ENCODE measurements at places on chromosomes 2 and 18.

- no peak for DNase-seq
Measured at GRCh38 chr2:236627841-236628240, 58.2 kb downstream of the ACKR3 start.

GRCh38 chr2:237529452-237530402 lies 36.6 kb upstream of the PRLH start:
- DNase-seq: no peak

DNA sequence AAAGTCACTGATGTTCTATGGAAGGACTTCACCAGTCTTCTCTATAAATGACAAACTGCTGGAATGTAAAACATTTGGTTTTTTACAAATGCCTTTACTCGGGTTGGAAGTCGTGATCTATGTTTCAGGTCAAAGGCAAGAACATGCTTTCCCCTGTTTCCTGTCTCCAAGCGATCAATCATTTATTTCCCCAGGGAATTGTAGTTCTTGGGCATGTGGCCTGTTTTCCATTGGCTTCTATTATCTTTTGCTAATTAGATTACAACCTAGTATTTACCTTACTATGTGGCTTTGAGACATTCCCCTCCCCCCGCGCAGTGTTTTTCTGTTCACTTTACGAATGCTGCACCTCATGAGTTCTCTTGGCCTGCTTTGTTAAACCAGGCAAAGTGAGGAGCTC lies 684.2 kb downstream of the EPHA4 start:
- peak; percentile 35 for DNase-seq

GRCh38 chr2:105498281-105498846 lies 99.5 kb upstream of the FHL2 start:
- DNase-seq: no peak

GRCh38 chr18:13036622-13037320 lies 45.6 kb downstream of the CEP192 start:
- no peak for DNase-seq

- DNase-seq: no peak
Measured at GRCh38 chr2:55073000-55073983, 23.0 kb upstream of the RTN4 start.

DNA sequence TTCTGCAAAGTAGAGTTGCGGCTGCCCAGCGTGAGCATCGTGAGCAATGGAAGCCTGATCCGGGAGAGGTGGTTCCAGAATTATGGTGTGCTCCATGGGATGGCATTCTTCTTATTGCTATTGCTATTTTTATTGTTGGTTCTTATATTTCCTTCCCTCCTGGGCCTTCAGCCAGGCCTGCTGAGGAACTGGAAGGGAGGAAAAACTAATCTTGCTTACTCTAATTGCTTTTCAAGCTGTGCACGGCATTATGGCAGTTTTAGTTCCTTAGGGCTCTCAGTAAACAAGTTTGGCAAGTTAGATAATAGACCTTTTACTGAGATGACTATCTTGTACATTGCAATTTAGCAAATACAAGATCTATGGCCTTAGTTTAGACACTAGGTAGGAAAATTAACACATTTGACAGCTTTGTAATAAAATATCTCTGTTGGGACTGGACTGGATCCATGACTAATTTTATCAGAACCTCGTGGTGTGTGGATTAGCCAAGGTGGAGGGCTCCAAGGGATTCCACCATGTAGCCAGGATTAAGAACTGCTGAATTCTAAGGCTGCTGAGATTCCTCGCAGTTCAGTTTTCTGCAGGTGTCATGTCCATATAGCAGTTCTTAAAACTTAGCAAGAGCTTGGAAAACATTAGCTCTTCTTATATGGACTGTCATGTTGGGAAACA lies 6.0 kb downstream of the RSAD2 start:
- peak; percentile 45 for DNase-seq

DNA sequence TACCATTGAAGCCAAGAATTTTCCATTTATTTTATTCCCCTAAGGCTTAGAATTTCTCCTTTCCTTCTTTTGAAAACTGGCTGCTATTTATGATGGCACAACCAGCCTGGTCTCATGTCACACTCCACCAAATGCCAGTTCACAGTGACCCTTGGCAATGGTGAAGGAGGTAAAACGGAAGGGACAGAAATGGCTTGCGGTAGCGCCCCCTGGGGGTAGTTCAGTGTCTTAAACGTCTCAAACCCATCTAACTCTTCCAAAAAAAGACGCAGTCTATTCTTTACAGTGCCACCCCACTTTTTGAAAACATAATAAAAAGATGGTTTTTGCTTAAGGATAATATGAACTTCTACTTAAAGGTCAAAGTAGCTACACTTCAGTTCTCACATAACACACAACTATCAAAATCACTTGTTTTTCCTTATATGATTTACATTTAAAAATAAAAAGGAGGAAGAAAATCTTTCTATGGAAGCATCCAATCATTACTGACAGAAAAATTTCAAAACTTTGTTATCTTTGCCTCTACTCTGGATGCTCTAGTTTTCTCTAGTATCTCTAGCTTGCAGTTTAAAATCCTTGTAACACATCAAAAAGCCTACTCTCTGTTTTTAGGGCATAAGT lies 28.0 kb downstream of the PNO1 start:
- DNase-seq: peak; percentile 59

Data from NCI-H69 (cell line).